ENCODE measurements at places on chromosomes 1 and 21.

DNA sequence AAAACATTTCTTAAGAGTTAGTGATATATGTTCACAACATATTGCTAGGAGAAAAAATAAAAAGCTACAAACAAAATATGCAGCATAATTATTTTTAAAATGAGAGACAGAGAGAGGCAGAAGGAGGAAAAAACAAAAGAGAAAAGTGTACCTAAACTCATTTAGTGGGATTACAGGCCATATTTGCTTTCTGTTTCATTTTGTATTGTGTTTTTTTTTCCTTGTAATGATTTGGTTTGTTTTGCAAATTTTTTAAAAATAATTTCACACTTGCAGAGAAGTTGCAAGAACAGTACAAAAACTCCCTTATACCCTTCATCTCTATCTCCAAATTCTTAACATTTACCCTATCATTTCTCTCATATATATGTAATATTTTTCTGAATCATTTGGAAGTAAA, 65.0 kb downstream of the LBR start:
- DNase-seq, result no peak

DNA sequence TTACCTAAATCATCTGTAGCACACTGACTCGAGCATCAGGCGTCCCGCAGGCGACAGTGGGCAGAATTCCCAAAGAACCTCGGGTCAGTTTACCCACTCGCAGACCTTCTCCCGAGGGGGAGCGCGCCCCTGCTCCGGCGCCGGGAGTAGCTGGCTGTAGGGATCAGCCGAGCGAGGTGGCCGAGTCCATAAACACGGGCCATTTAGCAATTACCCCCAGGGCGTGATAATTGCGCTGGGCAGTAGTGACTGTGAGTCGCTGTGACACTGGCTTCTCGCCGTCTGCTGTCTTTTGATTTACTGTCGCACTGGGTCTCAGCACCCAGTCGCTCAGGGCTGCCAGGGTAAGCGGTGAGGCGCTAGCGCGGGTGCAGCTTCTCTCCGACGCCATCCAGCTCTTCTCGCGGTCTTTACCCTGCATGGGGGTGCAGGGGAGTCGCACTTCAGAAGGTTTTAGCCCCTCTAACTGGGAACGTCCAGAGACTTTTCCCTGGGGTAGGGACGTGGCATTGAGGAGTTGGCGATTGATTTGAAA, 16.2 kb downstream of the HLX start:
- DNase-seq, result no peak

DNA sequence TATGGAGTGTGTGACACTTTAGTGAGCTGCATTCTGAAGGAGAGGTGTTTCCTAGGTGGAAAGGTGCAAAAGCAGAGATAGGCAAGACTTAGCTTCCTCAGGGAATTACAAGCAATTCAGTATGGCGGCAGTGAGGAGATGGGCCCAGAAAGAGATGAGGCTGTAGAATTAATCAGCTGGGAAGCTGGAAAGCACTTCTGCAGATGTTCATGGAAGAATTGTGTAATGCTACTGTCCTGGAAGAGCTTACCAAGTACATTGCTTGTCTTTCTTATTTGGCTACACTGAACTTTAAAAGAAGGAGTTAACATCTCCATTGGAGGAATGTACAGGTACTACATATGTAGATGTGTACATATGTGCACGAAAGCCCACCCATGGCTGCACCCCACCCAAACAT, 103.7 kb upstream of the DPT start:
- DNase-seq, result no peak

DNA sequence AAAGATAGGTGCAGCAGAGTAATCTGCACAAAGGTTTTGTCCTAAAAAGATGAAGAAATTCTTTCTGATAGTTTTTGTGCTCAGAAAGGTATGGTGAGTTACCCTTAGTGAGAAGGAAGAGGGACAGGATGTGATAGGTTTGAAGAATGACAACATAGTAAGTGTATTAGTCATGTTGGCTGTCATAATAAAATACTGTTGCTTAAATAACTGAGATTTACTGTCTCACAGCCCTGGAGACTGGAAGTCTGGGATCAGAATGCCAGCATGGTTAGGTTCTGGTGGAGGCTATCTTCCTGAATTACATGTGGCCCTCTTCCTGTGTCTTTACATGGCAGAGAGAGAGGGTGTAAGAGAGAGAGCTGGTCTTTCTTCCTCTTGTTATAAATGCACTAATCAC, 965.2 kb downstream of the TTLL7 start:
- DNase-seq, result peak; percentile 18

- peak; percentile 71 for DNase-seq
Observed at GRCh38 chr21:38958940-38959691, 153.4 kb downstream of the ETS2 start.

DNA sequence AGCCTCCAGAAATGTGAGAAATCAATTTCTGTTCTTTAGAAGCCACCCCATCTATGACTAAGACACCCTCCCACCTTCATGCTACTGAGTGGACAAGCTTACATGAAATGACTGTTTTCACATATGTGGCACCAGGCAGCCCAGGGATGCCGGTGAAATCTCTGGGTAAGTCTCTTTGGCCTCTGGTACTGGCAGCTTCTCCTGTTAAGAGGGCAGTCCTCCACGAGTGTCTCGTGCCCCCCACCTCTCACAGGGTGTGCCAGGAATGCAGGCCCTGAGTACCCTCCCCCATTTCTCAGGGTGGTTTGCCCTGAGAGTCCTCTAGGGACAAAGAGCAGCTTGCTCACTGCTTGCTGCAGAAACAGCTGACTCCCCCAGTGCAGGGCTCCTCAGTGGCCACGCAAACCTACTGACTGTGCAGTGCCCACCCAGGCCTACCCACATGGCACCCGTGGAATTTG, 3.2 kb upstream of the PRXL2B start:
- no peak for DNase-seq

DNA sequence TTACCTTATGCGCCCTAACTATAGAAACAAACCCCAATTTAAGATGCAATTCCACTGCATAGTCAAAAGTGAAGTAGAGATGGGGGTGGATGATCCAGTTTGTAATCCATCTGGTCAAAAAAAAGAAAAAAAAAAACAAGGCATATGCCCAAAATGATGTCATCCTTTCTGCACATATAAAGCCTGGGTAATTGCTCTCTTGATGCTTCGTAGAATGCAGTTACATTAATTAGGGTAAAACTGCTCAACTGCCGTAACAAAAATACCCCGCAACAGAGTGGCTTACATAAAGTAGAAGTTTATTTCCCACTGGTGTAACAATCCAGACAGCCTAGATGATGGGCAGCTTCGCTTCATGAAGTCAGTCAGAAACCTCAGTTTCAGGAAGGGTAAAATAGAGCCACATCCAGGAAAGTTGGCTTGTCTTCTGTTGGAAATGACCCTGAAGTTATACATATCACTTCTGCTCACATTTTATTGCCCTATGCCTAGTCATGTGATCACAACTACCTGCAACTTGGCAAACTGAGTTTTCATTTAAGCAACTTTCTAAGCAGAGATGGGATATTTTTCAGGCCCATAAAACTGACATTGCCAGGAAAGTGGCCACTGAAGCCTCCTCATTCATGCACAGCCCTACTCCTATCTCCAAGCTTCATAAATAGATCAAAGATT, 221.7 kb downstream of the C1orf94 start:
- DNase-seq, result no peak

DNA sequence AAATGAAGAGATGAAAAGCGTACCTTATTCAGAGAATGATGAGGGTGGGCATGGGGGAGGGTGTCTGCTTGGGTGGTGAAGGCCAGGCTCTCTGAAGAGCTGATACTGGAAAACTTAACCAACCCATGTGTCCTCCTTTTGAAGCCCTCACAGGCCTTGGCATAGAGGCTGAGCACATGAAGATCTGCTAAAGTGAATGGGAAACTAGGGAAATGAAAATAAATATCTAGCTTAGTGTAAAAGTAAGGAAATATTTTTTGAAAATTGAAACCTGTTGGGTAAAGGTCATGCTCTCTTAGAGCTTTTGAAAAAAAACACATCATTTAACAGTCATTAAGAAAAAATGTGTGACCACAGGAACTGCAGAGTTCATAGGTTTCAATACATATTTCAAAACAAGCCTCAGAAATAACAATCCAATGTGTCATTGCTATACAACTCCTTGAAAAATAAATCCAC, 40.5 kb upstream of the RALGPS2 start:
- DNase-seq, result peak; percentile 76

DNA sequence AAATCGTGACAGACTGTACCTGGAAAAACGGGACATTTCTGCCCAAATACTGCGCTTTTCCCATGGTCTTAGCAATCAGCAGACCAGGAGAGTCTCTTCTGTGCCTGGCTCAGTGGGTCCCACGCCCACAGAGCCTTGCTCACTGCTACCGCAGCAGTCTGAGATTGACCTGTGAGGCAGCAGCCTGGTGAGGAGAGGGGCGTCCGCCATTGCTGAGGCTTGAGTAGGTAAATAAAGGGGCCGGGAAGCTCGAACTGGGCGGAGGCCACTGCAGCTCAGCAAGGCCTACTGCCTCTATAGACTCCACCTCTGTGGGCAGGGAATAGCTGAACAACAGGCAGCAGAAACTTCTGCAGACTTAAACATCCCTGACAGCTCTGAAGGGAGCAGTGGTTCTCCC, 203.1 kb downstream of the DENND1B start:
- DNase-seq, result no peak

GRCh38 chr1:92995441-92996430, 34.5 kb upstream of the DIPK1A start:
- no peak for DNase-seq

DNA sequence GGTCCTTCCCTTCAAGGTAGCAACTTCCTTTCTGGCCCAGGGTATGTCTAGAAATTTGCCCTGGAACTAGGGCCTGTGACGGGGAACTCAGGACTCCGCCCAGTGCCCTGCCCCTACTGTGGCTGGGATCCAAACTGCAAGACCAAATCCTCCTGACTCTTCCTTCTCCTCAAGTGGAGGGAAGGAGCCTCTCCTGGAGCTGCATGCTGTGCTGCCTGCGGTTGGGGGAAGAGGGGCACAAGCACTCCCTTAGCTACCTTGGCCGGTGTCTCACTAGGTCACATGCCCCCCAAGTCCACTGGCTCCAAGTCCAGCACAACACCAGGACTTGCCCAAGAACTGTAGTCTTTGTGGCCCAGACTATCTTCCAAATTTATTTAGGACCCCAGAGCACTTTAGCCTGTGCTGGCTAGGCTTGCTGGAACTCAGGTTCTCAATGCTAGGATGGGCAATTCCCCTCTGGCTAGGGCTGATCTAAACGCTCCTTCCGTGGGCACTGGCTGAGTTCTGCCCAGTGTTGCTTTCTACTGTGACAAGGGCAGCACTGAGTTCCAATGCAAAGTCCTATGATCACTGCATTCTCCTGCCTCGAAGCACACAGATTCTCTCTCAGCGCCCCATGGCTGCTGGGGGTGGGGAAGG, 12.2 kb downstream of the ADSS2 start:
- no peak for DNase-seq

DNA sequence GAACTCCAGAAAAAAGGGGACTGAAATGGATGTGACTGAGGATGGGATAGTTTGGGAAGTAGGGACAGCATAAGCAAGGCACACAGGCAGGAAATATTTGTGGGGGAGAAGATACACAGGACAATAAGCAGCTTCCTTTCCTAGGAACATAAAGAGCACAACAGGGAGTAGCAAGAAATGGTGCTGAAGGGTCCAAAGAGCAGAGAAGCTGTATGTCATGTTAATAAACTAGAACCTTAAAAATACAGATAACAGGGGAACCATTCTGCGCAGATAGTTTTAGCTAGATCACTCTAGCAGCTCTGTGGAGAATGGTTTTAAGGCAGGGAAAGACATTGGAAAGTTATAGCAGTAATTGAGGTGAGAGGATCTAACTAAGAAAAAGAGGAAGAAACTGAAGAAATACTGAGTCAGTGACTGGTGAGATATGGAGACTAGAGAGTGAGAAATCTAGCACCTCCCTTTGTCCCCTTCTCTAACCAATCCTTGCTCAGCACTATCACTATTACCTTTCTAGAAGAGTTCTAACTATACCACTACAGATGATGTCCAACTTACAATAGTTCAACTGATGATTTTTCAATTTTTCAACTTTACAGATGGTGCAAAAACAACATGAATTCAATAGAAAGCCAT, 95.0 kb downstream of the CDC42BPA start:
- no peak for DNase-seq

DNA sequence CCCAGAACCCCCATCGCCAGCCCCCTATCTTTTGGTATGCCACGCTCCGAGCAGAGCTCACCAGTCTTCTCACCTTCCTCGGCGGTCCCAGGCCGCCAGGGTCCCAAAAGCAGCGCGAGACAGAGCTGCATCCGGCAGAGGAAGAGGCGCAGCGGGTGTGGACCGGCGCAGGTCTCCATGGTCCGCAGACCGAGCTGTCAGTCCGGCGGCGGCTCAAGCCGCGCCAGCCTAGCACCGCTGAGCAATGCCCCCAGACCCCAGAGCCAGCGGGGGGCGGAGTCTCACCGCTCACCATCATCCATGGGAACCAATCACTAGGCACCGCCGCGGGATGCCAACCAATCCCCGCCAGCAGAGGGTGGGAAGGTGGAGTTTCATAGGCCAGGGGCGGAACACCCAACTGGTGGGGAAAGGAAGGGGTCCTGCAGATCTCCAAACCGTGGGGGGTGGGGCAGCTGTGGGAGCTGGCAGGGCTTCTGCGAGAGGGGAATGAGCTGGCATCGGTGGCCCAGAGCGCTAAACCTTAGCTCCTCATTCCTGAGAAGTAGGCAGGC, at the start of gene EPHA10:
Gene EPHA10, minus strand, starts transcription at position 233 of the 554 bp plus-strand sequence. Its CDS starts 54 bp downstream, at position 179.
- DNase-seq, result peak; percentile 5

DNA sequence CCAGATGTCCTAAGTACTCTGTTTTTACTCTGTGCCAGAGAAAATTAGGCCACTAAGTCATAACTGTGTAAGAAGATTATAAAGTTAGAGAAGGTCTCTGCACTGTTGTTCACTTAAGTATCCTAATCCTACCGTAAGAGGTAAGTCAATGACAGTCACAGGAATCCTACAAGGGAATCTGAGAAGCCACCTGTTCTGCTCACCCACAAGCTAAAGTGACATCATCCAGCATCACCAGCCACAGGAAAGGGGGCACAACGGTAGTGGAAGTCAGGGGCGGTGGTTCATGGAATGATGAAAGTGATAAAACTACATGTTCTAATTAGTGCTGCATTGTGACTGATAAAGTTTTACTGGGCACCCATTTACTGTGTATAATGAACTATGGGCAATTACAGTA, 92.7 kb downstream of the PLD5 start:
- no peak for DNase-seq

DNA sequence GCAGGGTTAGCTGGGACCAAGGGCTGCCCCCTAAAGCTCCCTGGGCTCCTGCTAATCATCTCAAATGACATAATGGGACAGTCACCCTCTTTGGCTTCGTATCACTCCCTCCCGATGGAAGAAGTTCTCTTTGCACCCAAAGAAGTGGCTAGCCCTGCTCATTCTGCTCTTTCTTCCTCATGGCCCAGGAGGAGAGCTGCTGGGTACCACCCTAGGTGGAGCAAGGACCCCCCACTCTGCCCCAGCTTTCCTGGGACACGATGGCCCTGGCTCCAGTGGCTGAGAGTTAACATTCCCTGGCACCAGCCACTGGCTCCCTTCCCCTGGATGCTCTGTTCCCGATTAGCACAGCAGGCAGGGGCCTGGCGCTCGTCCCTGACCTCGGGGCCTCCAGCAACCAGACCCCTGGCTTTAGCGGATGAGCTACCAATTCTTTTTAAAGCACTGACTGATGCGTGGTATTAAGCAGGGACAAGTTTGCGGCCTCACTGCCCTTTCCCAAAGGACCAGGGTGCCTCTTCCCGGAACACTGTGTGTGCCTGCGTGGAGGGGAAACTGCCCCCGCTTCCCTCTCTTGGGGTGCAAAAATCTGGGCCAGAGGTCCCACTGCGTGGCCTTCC, 1.2 kb downstream of the MYOM3 start:
- no peak for DNase-seq

Data from AG20443 (cell line).